ENCODE measurements at places on chromosomes 3 and 15.
A peak's percentile ranks its signal among the peaks of the same experiment; 100 is the strongest.

- DNase-seq = peak; percentile 45
These were observed 22.1 kb upstream of the TRA2B start for GRCh38 chr3:185959609-185960521.

DNA sequence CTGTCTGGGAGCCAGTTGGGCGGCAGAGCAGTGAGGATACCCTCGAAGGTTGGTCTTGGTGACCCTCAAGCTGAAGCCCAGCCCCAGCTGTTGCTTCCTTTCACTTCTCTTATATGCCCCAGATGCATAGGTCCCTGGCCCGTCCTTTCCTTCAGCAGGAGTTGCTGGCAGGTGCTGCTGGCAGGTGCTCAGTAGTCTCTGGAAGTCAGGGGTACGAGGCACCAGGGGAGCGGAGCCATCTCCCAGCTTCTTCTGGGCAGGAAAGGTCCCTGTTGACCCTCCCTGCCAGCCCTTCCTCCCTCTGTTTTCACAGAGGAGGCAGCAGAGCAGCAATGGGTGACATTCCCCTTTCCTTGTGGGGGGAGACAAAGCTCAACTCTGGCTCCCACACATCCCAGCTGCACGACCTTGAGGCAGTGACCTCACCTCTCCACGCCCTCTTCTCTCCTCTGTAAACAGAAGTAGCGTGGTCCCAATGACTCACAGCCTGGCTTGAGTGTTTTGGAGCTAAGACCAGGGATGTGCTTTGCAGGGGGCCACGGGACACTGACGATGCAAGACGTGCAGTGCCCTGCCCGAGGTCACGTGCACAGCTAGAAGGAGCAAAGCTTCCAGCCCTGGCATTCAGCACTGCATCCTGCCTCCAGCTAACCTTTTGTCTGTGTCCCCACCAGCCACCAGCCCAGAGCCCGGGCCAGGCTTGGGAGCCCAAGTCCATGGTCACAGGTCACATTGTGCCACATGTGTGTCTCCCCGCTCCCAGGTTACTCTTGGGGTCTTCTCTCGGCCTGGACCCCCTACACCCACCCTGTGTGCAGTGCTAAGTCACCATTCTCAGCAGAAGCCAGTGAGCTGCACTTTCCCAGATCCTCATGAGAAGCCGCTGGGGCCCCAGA, 49.7 kb downstream of the SLC6A6 start:
- DNase-seq = peak; percentile 96

- no peak for DNase-seq
These were observed 132.2 kb downstream of the WDR72 start for GRCh38 chr15:53627279-53627678.

DNA sequence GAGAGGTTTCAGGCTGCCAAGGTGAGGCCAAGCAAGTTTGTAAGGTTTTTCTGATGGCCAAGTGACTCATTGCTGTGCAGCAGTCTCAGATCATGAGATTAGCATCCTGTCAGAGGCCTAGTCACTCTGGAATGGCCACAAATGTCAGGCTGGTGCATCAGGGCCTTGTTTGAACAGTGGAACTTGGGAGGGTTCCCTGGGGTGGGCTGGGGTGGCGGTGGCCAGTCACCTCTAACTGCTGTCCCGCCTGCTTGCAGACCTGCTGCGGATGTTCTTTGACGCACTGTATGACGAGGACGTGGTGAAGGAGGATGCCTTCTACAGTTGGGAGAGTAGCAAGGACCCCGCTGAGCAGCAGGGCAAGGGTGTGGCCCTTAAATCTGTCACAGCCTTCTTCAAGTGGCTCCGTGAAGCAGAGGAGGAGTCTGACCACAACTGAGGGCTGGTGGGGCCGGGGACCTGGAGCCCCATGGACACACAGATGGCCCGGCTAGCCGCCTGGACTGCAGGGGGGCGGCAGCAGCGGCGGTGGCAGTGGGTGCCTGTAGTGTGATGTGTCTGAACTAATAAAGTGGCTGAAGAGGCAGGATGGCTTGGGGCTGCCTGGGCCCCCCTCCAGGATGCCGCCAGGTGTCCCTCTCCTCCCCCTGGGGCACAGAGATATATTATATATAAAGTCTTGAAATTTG, 2.8 kb upstream of the FAM131A start:
- DNase-seq = no peak

- no peak for DNase-seq
These were observed 31.1 kb downstream of the OXSM start for GRCh38 chr3:25820816-25821486.

- DNase-seq = peak; percentile 75
These were observed 114.3 kb upstream of the MEF2A start for GRCh38 chr15:99451484-99451883.

DNA sequence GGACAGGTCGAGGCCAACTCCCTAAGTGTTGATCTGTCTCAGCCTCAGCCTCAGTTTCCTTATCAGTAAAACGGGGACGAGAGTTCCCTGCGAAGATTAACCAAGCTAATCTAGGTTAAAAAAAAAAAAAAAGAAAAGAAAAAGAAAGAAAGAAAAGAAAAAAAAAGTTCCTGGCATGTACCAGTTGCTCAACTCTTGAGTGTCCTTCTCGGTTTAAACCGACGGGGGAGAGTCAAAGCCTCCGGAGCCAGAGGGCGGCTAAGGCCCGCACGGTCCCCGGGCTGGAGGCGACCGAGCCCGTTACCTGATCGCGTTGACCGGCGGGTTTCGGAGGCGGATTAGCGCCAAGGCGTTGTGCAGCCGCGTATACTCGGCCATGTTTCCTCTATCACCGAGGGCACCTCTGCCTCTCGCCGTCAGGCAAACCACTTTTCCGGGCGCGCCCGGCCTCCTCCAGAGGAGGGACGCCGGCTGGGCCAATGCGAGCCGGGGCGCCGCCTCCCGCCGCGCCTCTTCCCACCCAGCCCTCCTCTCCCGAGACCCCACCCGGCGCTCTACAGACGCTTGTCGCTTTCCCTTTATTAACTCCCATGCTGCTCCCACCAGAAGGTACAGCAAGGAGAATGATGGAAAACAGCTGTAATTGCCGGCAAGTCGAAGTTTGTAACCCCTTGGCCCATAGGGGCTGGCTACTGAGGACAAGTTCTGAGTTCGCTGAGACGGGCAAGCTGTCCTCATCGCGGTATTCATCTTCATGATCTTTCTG, at the start of gene EHHADH:
Gene EHHADH (minus strand): TSS at position 405 of the 766 bp plus-strand sequence. CDS start 27 bp downstream, at position 378.
- DNase-seq = peak; percentile 92

DNA sequence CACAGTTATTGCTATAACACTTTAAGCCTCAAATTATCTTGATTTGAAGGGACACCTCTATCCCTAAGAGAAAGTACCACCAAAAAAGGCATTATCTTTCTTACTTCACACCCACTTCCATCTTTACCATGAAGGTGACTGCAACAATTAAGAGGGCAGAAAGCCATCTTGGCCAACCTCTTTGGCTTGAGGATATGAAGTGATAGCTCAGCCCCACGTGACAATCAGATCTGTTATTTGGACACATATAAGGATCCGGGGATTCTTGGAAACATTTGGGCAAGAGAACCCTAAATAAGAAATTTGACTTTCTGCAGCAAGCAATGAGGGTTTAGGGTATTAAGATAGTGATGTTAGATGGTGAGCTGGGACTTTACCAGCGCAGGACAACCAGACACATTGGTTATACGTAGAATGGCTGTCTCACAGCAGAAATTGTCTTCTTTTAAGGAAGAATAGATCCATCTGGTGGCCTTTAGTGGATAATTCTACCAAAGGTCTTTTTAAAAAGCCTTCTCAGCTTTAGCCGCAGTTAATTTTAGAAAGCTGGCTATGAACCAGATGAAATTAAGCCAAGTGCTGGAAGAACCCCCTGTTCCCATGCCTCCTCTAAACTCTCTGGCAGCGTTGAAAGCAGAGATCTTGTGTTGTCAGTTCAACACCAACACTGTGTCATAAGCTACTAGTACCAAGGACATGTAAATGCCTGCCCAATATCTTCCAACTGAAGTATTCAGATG, 12.3 kb downstream of the HCLS1 start:
- peak; percentile 36 for DNase-seq

DNA sequence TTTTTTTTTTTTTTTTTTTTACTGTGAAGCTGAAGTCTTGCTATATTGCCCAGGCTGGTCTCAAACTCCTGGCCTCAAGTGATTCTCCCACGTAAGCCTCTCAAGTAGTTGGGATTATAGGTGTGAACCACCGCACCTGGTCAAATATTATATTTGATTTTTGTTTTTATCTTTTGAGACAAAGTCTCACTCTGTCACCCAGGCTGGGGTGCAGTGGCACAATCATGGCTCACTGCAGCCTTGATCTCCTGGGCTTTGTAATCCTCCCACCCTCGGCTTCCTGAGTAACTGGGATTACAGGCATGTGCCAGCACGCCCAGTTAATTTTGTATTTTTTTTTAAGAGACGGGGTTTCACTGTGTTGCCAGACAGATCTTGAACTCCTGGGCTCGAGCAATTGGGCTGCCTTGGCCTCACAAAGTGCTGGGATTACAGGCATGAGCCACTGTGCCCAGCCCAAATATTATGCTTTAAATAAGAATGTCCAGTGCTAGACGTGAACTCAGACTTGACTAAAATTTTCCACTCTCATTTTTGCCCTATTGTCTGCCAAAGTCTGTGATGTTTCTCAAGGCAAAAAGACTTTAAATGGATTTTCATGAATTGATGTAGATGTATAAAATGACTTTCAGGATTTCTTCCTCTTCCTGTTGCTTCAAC, 33.4 kb upstream of the CRBN start:
- DNase-seq = no peak

DNA sequence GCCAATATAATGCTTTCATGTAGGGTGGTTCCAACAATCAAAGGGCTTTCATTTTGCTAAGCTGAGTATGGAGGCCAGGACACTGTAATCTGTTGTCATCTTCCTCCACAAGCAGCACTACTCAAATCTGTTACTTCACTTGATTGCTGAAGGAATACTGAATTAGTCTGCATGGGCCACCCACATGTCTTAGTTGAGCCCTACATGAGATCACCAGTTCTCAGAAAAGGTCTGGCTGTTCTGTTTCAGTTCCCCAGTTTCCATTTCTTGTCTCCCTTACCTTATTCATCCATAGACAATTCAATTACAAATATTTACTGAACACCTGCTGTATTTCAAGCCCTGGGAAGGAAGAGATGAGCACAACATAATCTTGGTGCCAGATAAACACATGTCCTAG, 119.2 kb downstream of the FHIT start:
- DNase-seq = no peak

GRCh38 chr15:67109141-67110034, 44.0 kb downstream of the SMAD3 start:
- peak; percentile 93 for DNase-seq

DNA sequence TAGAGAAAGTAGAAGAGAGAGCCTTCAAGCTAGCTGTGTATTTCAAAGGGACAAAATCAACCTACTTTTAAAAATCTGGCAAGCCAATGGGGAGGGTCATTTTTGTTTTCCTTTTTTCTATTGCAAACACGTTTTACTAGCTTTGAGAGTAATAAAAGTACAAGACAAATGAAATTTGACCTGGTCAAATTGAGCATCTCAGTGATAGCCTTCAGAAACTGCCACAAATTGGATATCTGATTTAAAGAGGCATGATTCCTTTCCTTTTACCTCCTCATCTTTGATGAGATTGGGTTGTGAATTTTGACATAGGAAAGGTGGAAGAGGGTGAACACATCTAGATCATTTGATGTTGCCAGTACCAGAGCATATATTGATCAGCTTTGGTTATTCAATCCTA, 53.6 kb upstream of the RBMS3 start:
- DNase-seq = no peak

DNA sequence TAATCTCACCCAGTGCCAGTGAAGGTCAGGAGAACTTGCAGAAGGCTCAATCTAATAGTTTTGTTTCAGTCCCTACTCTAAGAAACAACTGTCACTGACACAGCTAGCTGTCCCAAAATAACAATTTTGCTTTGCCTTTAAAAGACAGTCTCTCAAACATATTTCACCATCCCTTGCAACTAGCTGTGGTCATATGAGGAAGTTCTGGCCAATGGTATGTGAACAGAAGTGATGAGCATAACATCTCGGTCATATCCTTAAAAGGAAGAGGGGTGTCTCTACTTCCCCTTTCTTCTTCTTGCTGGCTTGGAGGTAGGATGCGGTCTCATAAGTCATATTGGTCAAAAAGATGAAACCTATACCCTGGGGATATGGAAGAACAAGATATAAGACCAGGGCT, 198.1 kb downstream of the NEK10 start:
- no peak for DNase-seq

GRCh38 chr15:71596672-71597071, 213.7 kb upstream of the NR2E3 start:
- no peak for DNase-seq

DNA sequence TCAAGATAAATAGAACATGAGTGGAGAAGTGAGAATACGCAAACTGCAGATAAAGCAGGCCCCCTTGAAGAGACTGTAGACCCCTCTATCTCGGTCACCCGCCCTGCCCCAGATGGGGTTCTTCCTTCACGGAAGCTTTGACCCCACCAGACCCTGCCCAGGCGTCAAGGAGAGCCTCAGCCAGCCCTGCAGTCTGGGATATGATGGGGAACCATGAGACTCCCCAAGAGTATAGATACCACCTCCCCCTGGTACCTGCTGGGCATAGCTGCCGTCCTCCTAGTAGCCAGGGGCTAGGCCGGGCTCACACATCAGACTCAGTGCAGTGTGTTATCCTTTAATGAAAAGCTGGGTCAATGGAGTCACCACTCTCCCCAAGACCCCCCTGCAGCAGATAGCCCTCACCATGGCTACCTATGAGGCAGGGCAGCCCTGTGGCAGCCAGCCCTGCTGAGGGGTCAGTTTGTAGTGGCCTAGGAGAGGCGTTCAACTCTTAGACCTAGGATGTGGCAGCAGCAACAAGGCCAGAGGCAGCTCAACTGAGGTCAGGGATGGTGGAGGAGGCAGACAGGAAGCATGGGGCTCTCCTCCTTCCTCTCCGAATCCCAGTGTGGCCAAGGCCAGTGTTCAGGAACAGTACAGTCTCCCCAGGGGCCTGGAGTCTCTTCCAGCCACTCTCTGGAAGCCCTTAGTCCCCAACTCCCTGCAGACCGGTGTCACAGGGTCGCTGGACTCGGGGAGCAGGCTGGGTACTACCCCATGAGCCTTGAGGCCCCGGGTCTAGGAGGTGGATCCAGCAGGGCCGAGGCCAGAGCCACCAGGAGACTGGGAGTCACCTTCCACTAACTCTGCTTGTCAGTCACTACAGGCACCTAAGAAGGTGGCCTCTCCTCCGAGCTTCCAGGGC, 26.1 kb downstream of the PLXNB1 start:
- peak; percentile 15 for DNase-seq

GRCh38 chr15:83155942-83156341, 48.5 kb downstream of the TM6SF1 start:
- no peak for DNase-seq

DNA sequence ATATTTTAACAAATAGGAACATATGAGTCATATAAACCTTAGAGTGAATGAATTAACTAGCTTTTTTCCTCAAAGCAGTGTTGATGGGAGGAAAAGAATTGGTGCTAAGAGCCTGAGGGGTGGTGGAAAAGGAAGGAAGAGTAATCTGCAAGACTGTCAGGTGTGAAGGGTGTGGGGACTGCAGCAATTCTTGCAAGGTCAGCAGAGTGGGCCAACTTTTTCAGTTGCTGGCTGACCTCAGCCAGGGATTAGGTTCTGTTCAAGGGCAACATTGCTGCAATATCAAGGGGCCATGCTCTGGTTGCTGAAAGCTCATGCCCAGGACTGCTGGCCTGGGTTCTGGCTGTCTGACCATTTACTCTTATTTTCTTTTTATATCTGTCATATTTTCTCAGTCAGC, 23.0 kb upstream of the CLRN1 start:
- DNase-seq = no peak

GRCh38 chr3:75001330-75001729, 386.9 kb upstream of the CNTN3 start:
- DNase-seq = no peak

GRCh38 chr3:152317956-152318355, 49.2 kb downstream of the MBNL1 start:
- no peak for DNase-seq
